ENCODE measurements at places on chromosomes 5 and 9.

DNA sequence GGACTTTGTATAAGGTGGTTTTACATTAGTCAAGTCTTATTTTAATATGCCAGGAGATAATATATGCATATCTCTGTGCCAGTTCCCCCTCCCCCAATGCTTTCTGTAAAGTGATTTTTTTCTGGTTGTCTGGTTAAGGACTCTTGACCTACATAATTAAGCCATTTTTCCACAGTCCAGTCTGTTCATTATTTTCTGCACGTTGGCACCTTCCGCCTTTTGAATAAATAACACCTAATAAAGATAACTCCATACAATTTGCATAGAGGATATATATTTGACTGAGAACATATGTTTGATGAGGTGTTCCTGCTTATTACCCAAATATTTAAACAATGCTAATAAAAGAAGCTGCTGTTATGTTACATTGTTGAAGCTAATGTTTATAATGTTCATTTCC lies 320.9 kb downstream of the DMAC1 start:
- no peak for DNase-seq

GRCh38 chr9:112050544-112051475 lies 124.3 kb downstream of the SUSD1 start:
- DNase-seq = peak; percentile 85

DNA sequence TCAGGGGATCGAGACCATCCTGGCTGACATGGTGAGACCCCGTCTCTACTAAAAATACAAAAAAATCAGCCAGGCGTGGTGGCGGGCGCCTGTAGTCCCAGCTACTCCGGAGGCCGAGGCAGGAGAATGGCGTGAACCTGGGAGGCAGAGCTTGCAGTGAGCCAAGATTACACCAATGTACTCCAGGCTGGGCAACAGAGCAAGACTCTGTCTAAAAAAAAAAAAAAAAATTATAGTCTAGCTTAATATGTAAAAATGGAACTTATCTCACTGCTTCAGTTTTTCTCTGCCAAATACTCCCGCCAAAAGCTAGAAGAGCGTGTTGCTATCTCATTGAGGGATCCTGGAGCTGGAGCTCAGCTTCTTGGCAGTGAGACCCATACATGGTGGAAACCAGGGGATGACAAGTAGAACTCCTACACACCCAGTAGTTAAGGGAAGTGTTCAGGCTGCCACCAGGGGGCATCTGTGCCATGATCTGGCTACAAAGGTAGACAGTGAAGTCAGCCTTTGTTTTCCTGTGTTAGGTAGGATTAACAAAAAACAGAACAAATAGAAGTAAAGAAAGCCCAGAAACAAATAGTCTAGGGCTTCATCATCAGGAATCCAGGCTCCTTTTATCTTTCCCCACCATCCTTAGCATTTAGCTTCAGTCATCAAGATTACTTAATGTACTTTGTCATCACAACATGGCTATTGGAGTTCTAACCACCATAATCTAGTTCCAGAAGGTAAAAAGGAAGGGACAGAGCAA lies 33.6 kb upstream of the GLIPR2 start:
- DNase-seq = peak; percentile 83

DNA sequence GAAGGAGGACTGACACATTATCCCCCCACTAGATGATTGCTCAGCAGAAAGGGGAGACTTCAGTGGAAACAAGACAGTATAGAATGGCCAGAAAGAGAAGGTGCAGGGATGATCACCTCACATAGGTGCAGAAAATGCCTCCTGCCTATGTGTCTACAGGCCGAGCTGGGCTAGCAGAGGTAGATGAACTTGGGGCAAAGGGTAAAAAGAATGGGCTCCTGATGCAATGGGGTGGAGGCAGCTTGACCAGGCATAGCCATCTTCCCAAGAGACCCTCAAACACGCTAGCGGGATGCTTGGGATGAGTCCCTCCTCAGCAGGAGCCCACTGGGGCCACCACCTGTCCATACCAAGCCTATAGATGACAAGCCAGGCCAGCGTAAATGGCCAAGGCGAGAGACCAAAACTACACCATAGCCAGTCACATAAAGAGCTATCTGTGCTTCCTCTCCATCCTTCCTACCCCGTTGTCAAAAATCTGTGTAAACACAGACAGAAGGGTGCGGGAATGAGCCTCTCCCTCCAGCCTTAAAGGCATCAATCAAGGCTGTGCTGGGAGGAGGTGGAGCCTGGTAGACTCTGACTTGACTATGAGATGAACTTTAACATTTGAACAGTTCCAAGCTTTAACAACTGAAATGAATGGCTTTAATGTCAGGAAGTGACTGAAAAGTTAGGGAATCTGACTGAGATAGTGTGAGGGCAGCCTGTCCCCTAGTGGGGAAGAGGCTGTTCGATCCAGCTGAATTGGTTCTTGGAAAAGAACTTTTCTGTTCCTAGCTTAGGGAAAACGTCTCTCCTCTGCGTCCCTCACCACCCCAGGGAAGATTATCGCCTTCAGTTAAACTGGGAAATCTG lies 10.4 kb downstream of the C9orf152 start:
- DNase-seq = no peak

DNA sequence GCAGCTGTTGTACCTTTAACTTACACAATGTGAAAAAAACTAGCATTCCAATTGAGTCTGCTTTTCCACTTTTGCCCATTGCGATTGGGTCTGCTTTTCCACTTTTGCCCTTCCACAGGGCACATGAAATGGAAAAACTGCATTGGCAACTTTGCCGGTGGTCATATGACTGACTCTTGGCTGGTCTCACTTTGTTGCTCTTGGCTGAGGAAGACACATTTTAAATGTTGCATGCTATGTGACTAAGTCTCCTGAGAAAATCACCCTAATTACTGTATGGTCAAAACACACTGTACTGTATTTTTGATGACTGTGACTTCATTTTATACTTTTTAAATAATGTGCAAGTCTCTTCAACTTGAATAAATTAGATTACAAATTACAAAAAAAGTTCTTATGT lies 1.6 kb upstream of the OXCT1 start:
- peak; percentile 40 for DNase-seq

- no peak for DNase-seq
Measured at GRCh38 chr5:95856501-95856981, 34.0 kb upstream of the GLRX start.

DNA sequence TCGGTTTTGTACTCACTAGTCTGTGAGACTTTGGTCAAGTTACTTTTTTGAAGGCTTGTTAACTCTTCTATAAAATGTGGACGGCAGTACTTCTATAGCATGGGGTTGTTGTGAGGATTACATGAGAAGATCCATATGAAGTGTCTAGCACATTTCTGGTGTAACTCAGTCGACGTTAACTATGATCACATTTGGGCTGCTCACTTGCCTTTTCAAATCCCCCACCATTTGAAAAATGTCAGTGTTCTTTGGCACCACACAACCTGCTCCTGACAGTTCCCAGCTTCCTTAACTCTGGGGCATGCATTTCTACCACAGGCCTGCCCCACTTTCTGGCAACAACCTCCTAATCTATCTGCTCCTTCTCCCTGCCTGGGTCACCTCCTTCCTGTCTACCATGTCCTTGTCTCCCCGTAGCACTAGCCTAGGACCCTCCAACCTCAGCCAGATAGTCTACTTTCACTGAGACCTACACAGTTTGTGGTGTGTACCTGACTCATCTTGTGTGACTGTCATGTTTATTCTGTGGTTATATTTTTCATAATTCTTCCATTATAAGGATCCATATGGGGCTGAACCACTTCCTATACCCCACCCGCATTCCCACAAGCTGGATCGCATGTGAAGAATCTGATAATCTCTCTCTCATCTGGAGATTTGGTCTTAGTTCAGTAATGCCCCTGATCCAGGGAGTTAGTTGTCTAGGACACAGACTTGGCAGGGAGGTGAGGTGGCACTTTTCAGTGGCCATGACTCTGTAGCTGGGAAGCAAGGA lies 30.2 kb upstream of the BASP1 start:
- no peak for DNase-seq

DNA sequence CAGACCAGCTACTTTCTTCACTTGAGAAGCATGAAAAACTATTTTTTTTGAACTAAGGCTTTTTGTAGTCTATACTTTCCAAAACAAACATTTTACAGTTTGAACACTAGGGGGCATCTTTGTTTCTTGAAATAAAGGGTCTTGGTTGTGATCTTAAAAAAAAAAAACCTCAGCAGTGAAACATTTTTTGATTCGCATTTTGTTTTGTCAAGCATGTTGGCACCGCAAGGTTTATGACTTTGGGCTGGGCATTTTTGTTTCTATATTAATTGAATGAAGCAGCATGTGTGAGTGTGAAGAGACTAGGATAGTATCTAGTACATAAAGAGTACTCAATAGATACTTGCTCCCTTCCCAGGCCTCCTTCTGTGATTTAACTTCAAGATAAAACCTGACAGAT lies 31.6 kb upstream of the ACOT12 start:
- DNase-seq = peak; percentile 68

- DNase-seq = no peak
Measured at GRCh38 chr5:58486290-58486689, 4.9 kb upstream of the GAPT start.

DNA sequence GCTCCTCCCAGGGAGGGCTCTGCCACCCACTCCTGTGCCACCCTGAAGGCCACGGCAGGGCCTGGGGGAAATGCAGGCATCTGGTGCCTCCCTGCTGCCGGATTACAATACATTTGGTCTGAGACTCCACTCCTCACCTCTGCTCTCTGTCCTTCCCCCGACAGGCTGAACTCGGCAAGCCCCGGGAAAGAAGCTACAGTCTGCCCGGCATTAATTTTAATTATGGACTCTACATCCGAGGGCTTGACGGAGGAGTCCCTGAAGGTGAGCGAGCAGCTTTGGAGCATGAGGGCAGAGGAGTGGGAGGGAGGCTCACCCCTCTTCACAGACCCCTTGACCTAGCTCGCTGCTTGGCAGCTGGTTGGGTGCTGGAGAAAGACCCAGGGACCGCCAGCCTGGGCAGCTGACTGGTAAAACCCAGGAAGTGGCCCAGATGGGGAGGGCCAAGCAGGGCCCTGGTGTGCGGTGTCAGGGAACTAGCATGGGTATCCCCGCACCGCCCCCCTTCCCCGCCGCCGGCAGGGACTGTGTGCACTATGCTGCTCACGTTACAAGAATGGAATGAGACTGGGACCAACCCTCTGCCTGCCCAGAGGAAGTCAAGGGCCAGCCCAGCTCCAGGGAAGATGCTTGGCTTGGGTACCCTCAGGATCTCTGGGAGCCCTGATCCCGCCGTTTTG lies 83.7 kb upstream of the BARHL1 start:
- peak; percentile 14 for DNase-seq

All from choroid plexus epithelial cell (primary cell).